NCI-H460 (cell line): ENCODE measurements at places on chromosomes 5 and 9.

GRCh38 chr9:21294904-21295538, 10.1 kb downstream of the IFNA5 start:
- DNase-seq: no peak

- DNase-seq: no peak
These were observed 14.1 kb downstream of the FGF1 start for GRCh38 chr5:142671801-142672200.

- DNase-seq: no peak
These were observed 146.2 kb upstream of the PLCXD3 start for GRCh38 chr5:41656597-41656996.

GRCh38 chr5:76579166-76579937, 43.9 kb downstream of the F2RL2 start:
- DNase-seq: no peak

DNA sequence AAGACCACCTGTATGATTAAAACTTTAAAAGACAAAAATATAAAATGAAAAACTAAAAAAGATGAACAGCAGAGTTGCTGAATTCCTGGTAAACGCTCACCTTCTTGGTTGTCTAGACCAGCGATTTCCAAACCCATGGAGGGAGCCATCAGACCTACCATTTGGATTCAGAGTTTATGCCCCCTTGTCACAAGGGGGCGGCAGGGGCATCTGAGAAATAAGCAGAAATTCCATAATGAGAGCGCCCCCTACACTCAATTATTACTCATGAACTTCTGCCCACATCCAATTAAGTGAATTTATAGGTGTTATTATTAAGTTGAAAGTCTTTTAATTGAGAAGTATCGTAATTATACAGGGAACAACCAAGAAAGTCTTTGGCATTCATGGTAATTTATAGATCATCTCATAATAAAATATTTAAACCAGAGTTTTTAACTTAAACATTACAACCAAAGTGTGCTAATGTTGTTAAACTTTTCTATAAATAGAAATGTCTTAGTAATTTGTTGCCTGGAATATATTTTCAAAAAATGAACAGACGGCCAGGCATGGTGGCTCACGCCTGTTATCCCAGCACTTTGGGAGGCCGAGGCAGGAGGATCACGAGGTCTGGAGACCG, 35.2 kb upstream of the SPATA31C2 start:
- DNase-seq: peak; percentile 67

- no peak for DNase-seq
These were observed 112.4 kb downstream of the MEF2C start for GRCh38 chr5:88770276-88771257.

DNA sequence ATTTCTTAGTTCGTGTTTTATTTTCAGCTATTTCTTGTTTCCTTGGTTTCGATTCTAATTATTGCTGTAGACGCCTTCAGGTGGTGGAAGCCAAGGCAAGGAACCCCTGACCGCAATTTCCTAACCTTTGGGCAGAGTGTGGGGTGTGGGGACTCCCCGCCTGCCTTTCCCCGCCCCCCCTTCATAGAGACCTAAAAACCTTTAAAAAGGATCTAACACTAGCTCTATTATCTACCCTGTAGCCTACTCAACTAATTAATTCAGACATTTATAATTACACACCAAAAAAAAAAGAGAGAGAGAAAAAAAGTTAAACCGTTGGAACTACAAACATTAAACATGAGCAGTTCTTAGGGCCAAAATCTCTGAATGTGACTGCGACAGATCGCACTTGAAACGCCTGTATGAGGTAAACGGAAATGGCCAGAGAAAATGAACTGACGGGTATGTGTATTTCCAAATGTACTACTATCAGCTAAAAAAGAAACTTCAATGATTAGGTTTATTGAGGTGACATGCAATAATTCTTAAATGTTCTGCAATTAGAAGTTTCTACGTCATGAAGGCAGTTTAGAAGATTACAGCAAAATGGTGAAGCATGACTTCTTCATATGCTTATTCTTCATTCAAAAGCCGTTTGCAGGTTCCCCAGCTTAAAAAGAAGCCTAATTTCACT, 19.0 kb upstream of the FER start:
- no peak for DNase-seq

- DNase-seq: no peak
These were observed 37.6 kb downstream of the ACER2 start for GRCh38 chr9:19446361-19446861.

GRCh38 chr9:116163293-116164055, 9.9 kb downstream of the PAPPA start:
- no peak for DNase-seq

- no peak for DNase-seq
These were observed 28.0 kb upstream of the SYK start for GRCh38 chr9:90773617-90774016.

DNA sequence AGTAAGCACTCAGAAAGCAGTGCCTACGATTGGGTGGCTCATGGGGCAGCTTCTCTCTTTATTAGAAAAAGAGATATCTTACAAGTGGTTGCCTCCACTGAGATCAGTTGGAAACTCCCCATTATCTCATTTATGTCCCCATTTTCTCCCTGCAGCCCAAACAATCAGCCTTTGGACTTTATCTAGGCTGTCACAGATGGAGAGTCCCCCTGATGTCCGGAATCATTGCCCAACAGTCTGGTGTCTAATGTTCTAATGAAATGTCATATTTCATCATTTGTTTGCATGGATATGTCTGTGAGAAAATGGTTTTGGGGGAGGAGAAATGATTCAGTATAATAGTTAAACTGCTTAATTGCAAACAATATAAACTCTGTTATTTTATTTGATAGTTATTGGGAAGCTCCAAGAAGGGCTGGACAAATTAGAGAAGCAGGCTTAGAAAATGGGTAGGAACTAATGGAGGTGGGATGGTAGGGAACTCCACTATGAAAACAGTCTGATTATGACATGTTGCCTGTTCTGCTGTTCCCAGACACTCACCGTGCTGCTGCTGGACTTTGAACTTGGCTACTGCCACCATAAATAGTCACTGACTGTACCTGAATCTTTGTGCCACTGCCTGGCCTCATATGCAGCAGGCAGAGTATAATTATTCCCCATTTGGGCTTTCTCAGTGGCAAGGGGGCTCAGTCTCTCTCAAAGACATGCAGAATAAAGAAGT, 38.3 kb upstream of the SMAD5 start:
- DNase-seq: no peak

DNA sequence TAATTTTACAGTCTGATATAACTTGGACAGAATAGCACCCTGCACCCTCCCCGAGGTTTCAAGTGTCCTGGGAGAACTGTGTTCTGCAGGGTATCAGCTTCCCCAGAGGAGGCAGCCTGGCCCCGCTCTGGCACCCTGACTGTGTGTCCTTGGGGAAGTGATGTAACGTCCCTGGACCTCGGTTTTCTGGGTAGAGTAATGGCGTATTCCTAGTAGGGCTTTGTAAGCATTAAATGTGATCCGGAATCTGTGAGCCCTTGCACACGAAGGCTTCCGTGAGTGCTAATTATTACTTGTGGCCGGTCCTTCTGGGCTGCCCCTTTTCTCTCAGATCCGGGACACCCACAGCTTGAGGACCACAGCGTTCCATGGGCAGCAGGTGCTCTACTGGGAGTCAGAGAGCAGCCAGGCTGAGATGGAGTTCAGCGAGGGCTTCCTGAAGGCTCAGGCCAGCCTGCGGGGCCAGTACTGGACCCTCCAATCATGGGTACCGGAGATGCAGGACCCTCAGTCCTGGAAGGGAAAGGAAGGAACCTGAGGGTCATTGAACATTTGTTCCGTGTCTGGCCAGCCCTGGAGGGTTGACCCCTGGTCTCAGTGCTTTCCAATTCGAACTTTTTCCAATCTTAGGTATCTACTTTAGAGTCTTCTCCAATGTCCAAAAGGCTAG, 1.0 kb upstream of the CACFD1 start:
- no peak for DNase-seq

GRCh38 chr9:133960568-133961129, 31.5 kb downstream of the VAV2 start:
- no peak for DNase-seq

- no peak for DNase-seq
These were observed 457.1 kb downstream of the DTWD2 start for GRCh38 chr5:118531276-118531675.

DNA sequence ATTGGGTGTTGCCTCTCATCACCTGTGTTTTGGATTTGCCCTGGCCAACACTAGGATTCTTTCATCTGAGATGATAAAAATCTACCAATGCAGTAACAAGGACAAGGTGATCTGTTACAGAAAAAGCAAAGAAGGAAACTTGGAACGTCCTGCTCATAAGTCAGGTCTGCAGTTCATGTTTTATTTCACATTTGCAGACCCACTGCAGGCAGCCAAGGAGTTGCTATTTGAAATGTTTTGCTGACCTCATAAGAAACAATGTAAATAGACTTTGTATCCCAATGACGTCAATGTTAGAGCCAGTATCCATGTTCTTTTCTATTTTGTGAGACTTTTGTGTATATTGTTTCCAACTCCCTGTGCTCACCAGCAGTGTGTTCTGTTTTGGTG, 312.9 kb downstream of the DEPDC1B start:
- DNase-seq: peak; percentile 29

GRCh38 chr5:1005249-1005851, 3.3 kb upstream of the NKD2 start:
- no peak for DNase-seq

DNA sequence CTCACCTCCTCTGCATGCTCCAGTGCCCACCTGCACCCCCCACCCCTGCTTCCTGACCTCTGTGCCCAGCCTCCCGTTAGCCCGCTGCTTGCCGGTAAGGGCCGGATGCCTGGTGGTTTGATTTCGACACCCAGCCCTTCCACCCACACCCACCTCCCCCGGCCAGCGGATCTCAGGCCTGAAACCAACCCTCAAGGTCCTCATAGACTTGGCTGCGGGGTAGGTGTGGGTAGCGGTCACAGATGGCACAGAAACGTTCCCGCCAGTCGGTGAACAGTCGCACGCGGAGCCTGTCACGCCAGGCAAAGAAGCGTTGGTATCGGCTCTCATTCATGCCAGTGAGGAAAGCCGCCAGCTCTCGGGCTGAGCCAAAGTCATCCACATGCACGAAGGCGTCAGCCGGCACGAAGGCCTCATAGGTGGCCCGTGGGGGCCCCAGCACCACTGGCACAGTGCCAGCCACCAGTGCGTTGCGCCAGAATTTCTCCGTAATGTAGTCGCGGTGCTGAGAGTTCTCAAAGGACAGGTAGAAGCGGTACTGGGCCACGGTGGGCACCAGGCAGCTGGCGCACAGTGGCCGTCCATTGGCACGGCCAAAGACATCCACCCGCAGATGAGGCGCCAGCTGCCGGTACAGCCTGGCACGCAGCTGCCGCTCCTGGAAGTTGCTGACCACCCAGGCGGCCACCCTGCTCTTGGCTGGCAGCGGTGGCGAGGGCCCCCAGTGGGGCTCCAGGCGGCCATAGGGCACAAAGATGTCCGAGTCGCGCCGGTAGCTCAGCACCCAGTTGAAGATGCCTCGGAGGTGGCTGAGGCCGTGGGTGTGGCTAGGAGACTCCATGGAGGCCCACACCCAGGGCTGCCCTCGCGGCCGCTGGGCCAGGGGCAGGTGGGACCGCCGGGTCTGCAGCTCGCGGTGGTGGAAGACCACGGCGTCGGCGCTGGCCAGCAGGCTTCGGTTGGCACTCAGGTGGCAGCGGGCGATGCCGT, 1.1 kb downstream of the FUT7 start:
- no peak for DNase-seq

- no peak for DNase-seq
These were observed 442.9 kb downstream of the DTWD2 start for GRCh38 chr5:118545470-118545869.

GRCh38 chr5:41772785-41773442, 97.3 kb downstream of the OXCT1 start:
- no peak for DNase-seq

GRCh38 chr9:16312116-16312515, 558.4 kb downstream of the BNC2 start:
- no peak for DNase-seq
